ENCODE measurements at places on chromosomes 12 and 14. TPM values are rescaled to one million over a fixed set of nuclear protein-coding genes. Genes with fewer than 3 reads are reported as not detected.
A peak's percentile ranks its signal among the peaks of the same experiment; 100 is the strongest.

- no peak for DNase-seq
Measured at GRCh38 chr14:34347683-34348082, 114.4 kb downstream of the SPTSSA start.

DNA sequence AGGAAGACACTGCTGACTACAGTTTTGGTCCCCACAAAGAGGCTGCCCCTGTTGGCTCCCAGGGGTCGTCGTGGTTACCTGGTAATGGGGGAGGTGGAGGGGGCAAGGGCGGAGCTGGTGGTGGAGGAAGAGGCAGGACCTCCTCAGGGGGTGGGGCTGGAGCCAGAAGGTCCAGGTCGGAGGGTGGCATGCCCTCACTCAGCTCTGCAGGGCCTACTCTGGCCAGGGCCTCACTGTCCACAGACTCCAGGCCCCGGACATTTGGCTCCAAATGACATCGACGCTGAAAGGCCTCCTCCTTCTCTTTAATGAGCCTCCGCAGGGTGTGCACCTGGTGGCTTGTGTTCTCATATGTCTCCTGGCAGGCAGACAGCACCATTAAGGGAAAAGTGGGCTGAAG lies 28.5 kb downstream of the PRPF40B start:
- DNase-seq = peak; percentile 48

DNA sequence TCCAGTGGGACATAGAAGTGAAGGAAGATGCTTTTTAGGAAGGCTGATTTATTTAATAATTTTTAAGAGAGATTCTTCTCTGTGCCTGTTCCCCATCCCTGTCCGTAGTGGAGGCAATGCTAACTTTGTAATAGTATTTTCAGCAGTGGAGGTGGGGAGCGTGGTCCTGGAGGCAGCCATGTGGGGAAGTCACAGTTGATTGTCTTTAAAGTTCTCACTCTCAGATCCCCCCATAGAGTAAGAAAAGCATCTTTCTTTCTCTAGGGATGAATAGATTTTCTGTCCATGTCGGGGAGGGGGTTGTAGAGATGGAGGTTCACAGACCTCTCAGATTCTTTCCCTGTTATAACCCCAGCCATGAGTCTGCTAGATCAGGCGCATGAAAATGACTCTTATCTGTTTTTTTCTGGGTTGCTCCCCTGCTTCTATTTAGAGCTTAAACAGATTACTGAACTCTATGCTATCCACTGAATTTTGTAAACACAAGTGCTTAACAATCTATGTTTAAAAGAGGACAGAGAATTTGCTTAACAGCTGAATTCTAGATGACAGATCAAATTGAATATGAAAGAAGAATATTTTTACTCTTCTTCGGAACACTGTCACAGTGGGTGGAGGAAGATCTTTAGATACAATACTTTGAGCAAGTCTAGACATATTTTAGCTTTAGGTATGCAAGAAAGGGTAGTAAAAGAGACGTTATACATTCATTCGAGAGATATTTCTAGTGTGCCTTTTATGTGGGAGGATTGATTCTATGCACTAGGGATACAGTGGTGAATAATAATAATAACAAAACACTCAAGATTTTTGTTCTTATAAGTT lies 25.3 kb downstream of the TMEM117 start:
- DNase-seq = no peak

GRCh38 chr12:77993658-77994057 lies 163.0 kb downstream of the NAV3 start:
- no peak for DNase-seq

VWF gene
- total RNA-seq = 23.2 TPM
